Activated naive CD4-positive, alpha-beta T cell treated with anti-CD3 and anti-CD28 coated beads, Interleukin-2, amount 50 U/mL, for 72 hours (primary cell): ENCODE measurements at places on chromosomes 3 and 15. TPM values are rescaled to one million over a fixed set of nuclear protein-coding genes. Genes with fewer than 3 reads are reported as not detected.

The ACTC1 gene
- not detected for total RNA-seq

The CAMP gene
- not detected for total RNA-seq

The DUOX2 gene
- total RNA-seq = 0.36 TPM

The RHOV gene
- total RNA-seq = not detected

The PRTG gene
- total RNA-seq = not detected

The SOX2 gene
- total RNA-seq = 0.19 TPM

DNA sequence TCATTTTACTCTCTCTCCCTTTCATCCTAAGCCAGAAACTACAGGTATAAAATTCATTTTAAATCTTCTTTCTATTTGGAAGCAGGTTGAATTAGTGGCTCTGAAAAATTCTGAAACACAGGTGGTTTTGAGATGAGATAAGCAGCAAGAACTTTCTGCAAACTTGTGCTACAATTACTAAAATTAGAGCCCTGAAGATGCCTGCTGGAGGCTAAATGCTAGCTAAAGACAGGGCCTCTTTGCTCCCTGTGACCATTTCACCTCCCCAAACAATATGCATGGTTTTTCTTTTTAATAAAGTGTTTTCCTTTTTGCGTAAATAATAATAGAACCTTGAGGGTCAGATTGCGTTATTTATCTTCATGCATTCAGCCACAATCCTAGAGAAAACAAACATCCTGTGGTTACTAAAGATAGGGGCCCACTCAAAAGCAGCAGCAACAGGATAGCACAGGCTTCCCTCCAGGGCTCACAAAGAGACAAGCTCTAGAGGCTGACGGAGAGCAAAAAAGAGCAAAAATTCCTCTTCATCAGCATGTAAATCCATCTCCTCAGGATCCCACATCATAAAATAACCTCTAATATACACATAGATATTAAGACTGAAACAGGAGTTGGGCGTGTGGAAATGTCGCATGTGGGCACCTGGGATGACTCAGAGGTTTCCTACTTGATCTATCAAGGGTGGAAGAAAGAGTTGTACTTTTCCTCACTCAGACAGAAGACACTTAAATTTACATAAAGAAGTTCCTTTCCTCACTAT lies 26.5 kb upstream of the CP start:
- no peak for DNase-seq

DNA sequence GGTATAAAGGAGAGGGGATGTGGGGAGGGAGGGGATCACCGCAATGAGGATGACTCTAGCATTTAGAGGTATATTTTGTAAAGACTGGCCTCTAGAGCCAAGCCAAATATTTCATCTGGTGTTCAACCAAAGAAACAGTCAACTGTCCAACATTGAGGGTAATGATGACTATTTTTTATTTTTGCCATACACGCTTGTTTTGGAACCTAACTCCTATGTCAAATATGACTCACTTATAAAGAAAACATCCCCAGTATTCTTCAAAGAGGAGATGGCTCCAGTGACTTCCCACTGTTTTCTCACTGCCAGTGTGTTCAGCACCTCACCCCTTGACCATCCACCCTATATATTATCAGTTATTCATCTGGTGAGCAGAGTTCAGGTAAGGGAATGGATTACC lies 77.3 kb downstream of the WNT5A start:
- no peak for DNase-seq

DNA sequence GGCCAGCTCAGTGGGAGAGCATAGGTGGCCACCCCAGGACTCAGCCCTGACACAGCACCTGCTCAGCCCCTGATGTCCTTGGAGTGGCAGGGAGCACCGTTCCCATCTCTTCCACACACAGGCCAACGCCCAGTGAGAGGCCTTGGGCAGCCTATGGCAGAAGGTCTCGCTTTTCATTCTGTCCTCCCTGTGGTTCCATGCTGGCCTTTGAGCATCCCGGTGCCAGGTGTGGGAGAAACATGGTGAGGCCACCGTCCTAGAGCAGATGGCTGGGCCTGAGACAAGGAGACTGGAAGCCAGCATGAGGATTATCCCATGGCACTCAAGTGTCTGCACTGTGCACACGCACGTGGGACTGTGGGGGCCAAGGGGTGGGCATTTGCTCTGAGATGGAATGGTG lies 25.1 kb downstream of the ADCY5 start:
- no peak for DNase-seq

DNA sequence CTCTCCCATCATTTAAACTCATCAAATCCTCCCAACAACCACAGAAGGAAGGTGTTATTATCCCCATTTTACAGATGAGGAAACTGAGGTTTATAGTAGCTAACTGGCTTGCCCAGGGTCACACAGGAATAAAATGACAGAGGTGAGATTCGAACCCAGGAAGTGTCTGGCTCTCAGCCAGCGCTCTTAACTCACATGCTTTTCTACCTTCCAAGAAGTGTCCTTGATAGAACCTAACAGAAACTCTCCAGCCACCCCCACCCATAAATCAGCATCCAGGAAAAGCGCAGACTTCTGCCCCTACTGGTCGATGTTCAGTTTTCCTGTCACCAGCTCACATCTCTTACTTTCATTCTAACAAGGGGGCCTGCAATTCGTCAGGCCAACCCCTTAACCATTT lies 51.7 kb downstream of the SPATA12 start:
- no peak for DNase-seq

GRCh38 chr15:67824976-67825880 lies at the start of gene SKOR1:
Gene SKOR1, plus strand, starts transcription at chr15:67825509. Its CDS starts 94 bp downstream, at chr15:67825603.
- DNase-seq = no peak

- DNase-seq = no peak
Measured at GRCh38 chr15:42315521-42315920, 42.3 kb upstream of the TMEM87A start.
